Bronchial epithelial cell (primary cell): ENCODE measurements at places on chromosomes 13 and 19. TPM values are rescaled to one million over a fixed set of nuclear protein-coding genes. Genes with fewer than 3 reads are reported as not detected.

Gene NFIX
- total RNA-seq = 5.4 and 5.8 TPM in 2 replicates

Gene KCNN4
- 0.26 and 9.7 TPM in 2 replicates for total RNA-seq

Gene CAPN12
- total RNA-seq = 6.6 and 6.8 TPM in 2 replicates

Gene ADM5
- 0.13 and 0.53 TPM in 2 replicates for total RNA-seq

Gene ZNF135
- total RNA-seq = 1.6 and 3.7 TPM in 2 replicates

Gene C19orf53
- 45.8 and 55.5 TPM in 2 replicates for total RNA-seq

Gene ZNF556
- 2.0 and 2.4 TPM in 2 replicates for total RNA-seq

Gene ASF1B
- total RNA-seq = 0.26 and 0.53 TPM in 2 replicates

Gene CLEC17A
- not detected in 2 replicates for total RNA-seq

Gene ZNF850
- total RNA-seq = 0.38 and 1.6 TPM in 2 replicates

Gene CGB5
- total RNA-seq = 0.26 and 0.64 TPM in 2 replicates

Gene STOML3
- not detected in 2 replicates for total RNA-seq

- DNase-seq = no peak
These were observed 125.7 kb downstream of the CRYL1 start for GRCh38 chr13:20399961-20400360.

GRCh38 chr13:20363172-20363571, 131.1 kb upstream of the GJB6 start:
- no peak for DNase-seq

- no peak for DNase-seq
These were observed 24.4 kb downstream of the EPSTI1 start for GRCh38 chr13:42967660-42968059.

- no peak for DNase-seq
These were observed 53.8 kb downstream of the F2RL3 start for GRCh38 chr19:16942583-16942982.

DNA sequence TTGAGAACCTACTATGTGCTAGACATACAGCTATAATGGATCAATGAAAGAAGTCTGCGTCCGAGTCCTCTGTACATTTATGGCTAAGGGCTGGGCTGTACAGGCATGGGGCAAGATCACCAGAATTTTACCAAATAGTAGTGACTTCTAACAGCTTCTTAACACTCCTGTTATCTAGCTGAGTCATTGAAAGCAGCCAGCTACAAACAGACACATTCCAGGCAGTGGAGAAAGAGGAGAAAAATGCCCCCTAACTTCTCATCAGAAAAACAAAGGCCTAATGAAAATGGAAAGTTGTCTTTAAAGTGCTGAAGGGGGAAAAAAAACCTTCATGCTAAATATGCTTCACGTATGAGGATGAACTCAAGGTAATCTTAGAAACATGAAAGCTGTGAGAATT, 14.3 kb upstream of the ZNF667 start:
- DNase-seq = no peak

- DNase-seq = no peak
These were observed 30.1 kb downstream of the TMEM255B start for GRCh38 chr13:113789167-113789566.

DNA sequence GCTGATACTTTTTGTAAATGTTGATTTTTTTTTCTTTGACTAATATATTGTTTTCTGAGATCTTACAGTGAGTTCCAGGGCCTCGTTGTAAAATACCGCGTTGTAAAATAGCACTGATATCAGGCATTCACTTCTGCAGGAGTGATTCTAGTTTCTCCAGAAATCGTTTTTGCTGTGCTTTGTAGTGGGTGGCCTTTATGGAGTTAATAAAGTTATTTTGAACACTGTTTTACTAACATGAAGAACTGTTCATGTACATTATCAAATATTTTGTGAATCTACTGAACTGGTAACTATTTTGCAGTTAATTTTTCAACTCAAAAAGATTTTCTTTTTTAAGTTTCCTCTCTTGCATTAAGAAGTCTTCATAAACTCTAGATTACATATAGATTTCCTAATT, 985 bp upstream of the ZNF266 start:
- DNase-seq = no peak

DNA sequence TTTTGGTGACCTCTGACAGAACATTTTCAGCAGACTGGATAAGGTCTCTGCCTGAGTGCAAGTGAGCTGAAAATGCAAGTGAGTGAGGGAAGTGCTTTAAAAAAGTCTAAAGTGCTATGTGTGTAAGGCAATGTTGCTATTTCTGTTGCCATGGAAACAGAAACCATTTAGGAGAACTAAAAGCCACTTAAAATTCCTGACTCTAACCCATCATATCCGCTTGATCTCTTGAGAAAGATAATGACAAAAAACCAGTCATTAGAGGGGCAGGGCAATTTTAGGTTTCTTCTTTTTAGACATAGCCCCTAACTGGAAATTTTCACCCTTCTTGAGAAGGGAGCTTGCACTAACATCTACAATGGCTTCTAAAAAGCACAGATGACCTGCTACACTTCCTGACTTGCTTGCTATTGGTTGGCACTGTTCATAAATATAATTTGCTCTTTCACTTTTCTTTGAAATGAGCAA, at the start of gene CYSLTR2:
Gene CYSLTR2, plus strand, starts transcription at position 458 of the 468 bp plus-strand sequence. CDS start 52,889 bp downstream, outside the sequence.
- DNase-seq = no peak

GRCh38 chr19:28500982-28501630, 711.8 kb downstream of the UQCRFS1 start:
- no peak for DNase-seq

DNA sequence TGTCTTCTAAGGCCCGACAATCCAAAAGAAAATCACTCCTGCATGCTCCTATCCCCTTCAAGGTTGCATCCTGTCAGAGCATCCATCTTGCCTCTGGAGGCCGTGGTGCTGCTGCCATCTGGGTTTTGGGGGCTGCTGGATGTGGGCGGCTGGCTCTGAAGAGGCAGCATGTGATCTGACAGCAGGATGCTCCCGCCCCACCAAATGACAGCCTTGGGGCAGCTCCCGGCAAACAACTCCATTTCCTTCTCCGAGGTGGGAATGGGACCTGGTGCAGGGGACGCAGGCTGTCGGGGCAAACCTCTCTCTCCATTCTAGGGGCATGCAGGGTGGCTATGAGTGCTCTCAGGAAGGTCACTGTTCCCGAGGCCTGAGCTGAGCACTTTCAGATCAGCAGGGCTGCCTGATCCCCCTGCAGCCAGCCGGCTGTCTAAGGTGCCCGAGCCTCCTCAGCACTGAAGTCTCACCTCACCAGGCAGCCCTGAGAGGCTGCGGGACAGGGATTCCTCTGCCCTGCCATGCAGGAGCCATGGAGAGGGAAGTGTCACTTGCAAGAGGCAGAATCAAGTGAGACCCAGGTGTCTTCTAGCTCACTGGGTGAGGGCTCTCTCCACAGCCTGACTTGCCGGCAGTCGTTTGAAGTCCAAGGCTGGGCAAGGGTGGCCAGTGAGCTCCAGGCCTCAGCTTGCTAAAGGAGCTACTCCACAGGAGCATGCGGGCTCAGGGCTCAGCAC, 28.8 kb downstream of the TSSK6 start:
- no peak for DNase-seq

DNA sequence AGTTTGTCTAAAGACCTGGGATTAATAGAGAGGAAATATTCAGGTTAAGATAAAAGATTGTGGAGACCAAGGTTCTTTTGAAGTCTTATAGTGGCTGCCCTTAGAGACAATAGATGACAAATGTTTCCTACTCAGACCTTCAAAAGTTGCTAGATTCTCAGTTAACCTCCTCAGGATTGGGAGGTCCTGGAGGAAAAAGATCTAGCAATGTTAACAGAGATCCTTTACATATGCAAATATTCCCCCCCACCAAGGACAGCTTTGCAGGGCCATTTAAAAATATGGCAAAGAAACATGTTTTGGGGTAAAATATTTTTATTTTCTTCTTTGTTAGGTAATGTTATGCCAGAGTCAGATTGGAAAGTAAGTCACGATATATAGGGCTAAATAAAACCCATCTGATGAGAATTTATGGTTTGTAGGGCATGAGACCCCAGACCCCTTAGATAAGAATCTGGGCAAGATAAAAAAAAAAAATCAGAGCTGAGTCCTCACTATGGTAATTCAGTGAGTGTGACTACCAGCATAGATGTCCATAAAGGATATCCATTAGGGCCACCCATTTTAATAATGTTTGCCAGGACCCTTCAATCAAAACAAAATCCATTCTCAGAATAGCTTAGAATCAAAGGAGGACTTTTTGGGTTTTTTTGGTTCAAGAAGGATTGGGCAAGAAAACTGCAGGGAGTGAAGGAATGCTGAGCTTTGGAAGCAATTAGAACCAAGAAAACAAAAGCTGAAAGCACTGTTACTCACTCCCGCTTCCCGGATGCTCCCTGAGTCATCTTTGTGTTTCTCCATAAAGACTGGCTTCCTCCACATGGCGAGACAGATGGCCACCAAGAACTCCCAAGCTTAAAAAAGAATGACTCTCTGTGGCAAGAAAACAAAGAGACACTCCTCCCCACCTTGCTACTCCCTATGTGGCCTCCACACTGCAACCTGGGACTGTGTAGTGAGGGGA, 28.2 kb downstream of the VSTM1 start:
- DNase-seq = peak; percentile 75

GRCh38 chr19:15358918-15359317, 20.7 kb downstream of the AKAP8 start:
- no peak for DNase-seq
